ENCODE measurements at places on chromosomes 5 and 9.

DNA sequence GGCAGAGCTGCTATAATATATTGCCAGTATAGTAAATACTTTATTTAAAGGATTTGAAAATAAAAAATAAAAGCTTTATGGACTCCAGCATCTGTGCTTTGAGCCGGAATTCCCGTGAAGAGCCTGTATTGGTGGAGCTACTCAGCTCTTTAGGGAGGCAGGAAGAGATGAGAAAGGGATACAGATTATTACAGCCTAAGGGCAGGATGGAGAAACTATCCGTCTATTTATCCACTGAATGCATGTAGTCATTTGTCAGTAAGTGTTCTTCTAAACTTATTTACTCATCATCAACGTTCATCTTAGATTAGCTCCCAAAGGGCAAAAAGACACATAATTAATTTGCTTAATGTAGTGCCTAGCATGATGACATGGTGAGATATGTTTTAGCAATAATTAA, 48.4 kb downstream of the SLC1A1 start:
- DNase-seq: no peak

DNA sequence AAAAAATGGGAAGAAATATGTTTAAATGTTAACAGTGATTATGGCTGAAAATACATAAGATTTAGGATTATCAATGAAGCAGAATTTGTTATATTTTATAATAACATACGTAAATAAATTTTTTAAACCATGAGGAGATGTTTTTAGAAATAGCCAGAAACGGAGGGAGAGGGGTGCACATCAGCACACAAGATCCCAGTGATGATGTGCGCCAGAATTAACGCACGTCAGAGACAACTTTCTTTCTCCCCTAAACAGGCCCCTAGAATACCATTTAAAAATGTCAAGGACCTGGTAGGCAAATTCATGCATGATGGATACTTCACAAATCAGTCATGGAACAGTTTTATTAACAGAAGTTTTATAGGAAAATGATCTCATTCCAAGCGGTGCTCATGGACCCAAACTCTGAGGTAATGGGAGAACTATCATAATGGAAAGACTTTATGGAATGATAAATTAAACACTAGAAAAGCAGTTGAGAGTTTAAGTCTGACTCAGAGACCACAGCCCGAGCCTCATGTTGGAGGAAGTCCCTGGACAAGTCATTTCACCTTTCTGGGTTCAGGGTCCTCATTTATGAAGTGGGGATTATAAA, 258.9 kb upstream of the GAS1 start:
- DNase-seq: no peak

DNA sequence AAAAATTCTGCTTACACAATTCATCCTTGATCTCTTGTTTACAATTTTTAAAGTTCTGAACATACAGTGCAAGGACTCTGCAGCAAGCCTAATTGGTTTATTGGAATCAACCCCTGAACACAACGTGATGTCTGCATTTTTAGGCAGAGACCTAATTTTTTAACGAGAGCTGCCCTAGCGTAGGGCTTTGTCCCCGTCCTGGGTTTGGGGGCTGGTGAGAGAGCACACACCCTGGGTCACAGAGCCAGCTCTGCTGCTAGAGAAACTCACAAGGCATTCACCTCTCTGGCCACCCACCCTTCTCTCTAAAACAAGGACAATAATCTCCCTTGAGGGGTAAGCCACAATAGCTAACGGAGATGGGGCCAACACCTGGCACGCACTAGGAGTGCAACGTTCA, 28.2 kb downstream of the SH3PXD2B start:
- DNase-seq: no peak

- no peak for DNase-seq
These were observed 81.4 kb downstream of the GABBR2 start for GRCh38 chr9:98627296-98627695.

DNA sequence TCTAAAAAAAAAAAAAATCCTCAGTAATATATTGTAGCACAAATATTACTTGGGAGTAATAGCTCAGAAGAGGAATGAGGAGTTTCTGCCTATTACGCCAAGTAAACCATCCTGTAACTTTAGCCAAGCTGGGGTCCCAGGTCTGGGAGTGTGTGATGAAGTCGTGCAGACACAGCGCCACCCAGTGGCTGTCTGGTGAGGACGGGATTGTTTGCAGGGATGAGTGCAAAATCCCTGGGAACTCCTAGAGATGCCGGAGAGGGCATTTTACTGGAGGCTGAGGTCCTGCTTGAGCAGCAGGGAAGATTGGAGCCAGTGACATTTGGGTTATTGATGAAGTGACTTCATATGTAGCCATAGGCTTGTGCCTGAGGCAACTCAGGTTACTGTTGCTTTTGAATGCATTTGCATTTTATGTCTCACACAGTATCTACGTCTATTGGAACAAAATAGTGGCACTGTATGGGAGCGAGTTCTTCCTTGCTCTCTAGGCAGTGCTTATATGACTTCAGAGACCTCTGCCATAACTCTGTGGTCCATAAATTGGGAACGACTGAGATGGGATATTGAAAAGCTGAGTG, 72.8 kb downstream of the PSAT1 start:
- peak; percentile 27 for DNase-seq

DNA sequence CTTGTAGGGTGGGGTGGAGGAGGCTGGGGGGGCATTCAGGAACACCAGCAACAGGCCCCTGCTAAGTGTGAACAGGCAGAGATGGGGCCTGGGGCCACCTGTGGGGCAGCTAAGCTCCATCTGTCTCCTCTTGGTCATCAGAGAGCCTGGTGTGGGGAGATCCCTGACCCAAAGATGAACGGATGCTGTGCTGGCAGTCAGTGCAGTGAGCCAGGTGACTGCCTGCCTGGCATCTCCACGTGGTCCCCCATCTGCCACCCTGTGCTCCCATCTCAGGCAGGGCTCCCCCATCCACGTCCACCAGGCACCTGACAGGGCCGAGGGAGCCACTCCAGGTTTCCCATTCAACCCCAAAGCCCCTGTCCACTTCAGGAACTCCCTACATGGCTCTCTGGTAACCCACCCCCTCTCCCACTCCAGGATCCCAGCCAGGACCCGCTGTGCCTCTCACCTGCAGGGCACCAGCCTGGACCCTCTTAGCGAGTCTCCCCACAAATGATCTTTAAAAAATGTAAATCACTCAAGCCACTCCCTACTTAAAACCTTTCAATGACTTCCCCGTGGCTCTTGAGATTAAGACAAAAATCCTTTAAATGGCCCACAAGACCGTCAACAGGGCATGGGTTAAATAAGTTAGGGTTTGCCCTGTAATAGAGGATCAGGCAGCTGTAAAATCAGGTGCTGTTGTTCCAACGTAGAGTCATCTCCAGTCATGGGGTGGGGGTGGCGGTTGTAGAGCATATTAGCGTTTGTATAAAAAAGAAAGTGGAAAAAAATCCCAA, 60.8 kb downstream of the LMX1B start:
- no peak for DNase-seq

DNA sequence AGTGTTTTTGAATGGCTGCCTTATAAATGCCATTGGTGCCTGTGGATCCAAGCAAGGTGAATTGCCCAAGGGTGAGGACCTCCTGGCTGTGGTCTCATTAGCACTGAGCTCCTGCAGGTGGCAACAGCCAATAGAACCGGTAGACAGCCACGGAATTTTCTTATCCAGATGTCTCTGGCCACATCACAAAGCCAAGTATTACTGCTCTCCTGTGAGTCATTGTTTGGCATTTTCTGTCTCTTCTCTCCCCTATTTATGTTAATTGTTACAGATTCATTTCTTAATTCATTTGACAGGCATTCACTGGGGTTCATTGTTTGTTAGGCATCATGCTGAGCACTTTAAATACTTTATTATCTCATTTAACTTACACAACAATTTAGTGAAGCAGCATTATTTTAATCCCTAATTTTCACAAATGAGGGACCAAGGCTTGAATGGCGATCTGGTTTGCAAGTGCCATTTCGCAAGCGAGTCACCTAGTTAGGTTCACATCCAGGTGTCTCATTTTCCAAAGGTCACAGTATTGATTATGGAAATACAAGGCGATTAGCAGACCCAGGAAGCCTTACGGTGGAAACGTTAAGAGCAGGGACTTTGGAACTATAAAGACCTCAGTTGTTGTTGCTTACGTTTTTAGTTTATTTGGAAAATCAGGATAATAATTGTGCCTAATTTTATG, 58.2 kb upstream of the DPYSL3 start:
- no peak for DNase-seq

DNA sequence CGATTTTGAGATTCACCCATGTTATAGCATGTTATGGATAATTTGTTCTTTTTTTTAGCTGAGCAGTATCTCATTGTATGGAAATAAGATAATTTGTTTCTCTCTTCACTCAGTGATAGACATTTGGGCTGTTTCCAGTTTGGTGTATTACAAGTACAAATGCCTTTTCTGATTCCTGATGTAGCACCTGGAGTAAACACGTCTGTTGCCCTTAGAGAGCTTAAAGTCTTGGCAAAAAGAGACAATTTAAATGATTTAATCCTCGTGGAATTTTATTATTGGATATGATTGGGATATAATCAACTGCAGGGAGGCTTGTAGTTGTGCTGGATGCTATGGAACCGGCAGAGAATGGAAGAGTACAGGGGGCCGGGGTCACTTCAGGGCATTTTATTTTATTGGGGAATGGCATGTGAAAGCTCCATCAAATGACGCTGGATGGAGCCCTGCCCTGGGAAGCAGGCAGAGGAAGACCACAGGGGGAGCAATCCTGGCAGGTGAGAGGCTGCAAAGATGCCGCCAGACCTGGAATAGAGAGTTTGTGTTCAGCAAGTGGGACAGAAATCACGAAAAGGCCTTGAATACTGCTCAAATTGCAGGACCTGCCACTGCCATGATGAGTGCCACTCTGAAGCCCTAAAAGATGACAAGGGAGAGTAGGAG, 31.0 kb upstream of the TGFBI start:
- DNase-seq: no peak

DNA sequence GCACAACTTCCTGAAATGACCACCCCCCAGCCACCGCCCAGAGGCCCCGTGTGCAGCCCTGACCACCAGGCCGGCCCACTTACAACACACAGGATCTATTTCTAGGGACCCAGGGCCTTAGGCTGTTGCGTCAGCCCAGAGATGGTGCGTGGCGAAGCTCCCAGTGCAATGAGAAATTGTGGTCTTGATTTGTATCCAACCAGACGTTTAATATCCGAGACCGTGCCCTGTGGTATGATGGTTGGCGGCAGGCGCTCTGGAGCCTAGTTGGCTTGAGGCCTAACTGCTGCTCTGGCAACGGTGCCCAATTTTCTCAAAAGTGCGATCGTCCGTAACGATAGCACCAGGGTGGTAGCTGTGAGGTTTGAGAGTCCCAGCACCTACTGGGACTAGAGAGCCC, 32.6 kb upstream of the SLC6A19 start:
- DNase-seq: no peak

- peak; percentile 51 for DNase-seq
These were observed at the start of gene TMEM232 for GRCh38 chr5:110726249-110727024. TMEM232 (minus strand) TSS chr5:110726671; CDS start chr5:110667352, 59,319 bp downstream.

DNA sequence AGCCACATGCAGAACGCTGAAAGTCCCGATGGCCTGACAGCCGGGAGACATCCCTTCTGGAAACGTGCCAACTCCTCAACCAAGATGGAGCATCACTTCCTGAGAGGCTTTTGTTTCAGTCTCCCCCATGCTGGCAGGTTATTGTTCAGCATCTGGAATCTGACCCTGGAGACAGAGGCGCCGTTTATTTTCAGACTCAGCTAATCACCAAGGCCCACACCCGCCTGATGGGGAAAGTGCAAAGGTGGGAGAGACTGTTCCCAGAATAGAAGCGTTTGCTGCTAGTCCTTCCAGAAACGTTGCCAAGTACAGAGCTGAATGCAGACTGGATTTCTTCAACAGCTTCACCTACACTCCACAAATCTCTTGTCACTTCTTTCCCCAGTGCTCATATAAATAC, 41.8 kb upstream of the S1PR3 start:
- no peak for DNase-seq
